ENCODE measurements at places on chromosomes 7 and 10. TPM values are rescaled to one million over a fixed set of nuclear protein-coding genes. Genes with fewer than 3 reads are reported as not detected.

SLC12A9 gene
- total RNA-seq, result 31.2 TPM

CPN1 gene
- total RNA-seq, result not detected

ZNF735 gene
- total RNA-seq, result not detected

NPSR1 gene
- total RNA-seq, result not detected

FXYD4 gene
- not detected for total RNA-seq

ACSM6 gene
- total RNA-seq, result not detected

INMT gene
- not detected for total RNA-seq

GDF2 gene
- total RNA-seq, result not detected

NAT16 gene
- not detected for total RNA-seq

NXPH1 gene
- not detected for total RNA-seq

MSMB gene
- not detected for total RNA-seq

GTPBP4 gene
- 44.6 TPM for total RNA-seq

NPFFR1 gene
- total RNA-seq, result not detected

IGFBP3 gene
- total RNA-seq, result 120 TPM

JCAD gene
- 7.8 TPM for total RNA-seq

ELOVL3 gene
- 0.40 TPM for total RNA-seq

PNLIPRP2 gene
- not detected for total RNA-seq

CPVL gene
- 14.7 TPM for total RNA-seq

SLC16A9 gene
- total RNA-seq, result 12.8 TPM

MALRD1 gene
- not detected for total RNA-seq

HSPA12A gene
- 1.8 TPM for total RNA-seq

ATOH7 gene
- total RNA-seq, result not detected

MUC12 gene
- total RNA-seq, result 0.69 TPM

MDFIC gene
- 31.6 TPM for total RNA-seq

CRYGN gene
- total RNA-seq, result not detected

PWWP2B gene
- 41.5 TPM for total RNA-seq

YWHAG gene
- 42.2 TPM for total RNA-seq

EBLN1 gene
- not detected for total RNA-seq

GNGT1 gene
- not detected for total RNA-seq

FAM13C gene
- total RNA-seq, result 0.63 TPM

DLX6 gene
- total RNA-seq, result not detected

SERPINE1 gene
- 46.1 TPM for total RNA-seq

FAM180A gene
- not detected for total RNA-seq

GALNT17 gene
- total RNA-seq, result not detected

CACNA2D1 gene
- 1.1 TPM for total RNA-seq

Measured in PC-3 (cell line).